ENCODE measurements at places on chromosomes 2 and 18. TPM values are rescaled to one million over a fixed set of nuclear protein-coding genes. Genes with fewer than 3 reads are reported as not detected.

GRCh38 chr2:159152128-159152778 is 134.2 kb downstream of the WDSUB1 start:
- DNase-seq = no peak

GRCh38 chr2:191638079-191638801 is 39.7 kb upstream of the NABP1 start:
- DNase-seq = no peak

GRCh38 chr18:62717925-62718800 is 2.8 kb downstream of the PHLPP1 start:
- no peak for DNase-seq

DNA sequence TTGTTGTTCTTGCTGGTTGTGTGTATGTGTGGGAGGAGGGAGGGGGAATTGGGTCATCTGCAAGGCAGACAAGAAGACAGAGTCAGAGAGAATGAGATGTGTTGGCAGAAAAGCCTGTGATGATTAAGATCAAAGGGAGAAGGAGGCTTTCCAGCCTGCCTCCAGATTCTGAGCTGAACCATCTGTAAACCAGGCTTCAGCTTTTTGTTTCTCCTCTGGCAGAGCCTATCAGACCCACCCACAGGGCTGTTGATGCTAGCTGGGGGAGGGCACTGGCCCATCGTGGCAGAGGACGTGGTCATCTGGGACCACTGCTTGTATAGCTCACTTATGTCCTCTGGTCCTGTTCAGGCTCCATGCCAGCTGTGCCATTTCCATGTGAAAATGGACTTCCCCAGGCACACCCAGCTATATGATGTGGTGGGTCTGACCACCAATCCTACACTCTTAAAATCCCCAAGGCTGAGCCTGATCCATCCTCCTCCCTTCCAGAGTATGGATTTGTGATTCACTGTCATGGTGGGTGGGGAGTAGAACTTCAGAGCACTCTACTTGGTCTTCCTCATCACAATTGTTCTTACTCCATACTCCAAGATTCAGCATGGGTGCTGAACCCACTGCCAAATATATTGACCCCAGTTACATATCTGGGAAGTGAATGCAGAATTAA is 27.8 kb upstream of the COL6A3 start:
- DNase-seq = no peak

DNA sequence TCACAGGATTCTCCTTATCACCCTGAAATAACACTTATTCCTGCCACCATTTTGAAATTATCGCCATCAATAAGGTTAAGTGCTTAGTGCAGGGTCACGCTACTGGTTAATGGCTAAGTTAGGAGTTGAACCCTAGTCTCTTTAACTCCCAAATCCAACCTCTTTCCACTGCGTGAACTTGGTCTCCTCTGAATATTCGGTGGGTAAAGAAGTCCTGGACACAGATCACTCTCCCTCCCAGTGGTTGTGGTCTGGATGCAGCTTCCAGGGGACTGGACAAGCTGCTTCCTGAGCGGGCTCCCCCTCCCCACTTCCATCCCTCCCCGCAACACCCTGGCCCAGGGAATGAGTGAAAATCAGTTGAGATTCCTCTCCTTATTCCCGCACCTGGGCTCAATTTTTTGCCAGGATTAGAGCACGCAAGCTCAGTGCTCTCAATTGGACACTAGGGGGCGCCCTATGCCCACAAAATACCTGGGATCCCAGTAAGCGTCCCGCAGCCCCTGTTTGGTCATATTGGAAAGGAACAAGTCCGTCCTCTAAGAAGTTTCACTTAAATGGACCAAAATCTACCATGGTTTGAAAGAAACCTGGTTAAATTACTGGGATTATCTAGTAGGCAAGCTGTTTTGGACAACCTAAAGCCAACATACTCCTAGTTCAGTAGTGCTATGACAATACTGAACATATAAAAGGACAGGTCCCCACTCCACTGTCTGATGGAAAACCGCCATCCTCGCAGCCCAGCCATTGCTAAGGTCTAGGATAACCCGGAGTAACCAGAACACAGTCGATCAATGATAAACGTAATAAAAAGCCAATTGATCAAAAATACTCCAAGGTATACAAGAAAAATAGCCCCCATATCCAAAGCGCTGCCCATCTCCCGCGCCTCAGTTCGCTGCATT is 40.4 kb downstream of the DHRS9 start:
- peak; percentile 84 for DNase-seq

- no peak for DNase-seq
Observed at GRCh38 chr2:176536439-176537133, 267.3 kb downstream of the MTX2 start.

DNA sequence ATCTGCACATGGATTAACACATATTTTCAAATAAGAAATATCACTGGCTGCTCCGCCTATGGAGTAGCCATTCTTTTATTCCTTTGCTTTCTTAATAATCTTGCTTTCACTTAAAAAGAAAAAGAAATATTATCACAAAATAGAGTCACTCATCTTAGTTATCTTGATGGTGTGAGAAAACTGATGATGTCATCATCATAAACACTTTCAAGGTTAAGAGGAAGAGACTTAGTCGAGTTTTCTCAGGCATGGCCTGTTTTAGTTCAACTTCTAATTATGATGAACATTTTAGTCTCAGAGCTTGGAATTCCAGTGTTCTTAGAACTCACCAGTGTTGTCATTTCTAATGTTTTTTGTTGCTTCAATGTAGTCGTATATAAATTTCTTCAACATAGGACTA is 506.1 kb downstream of the PTPRM start:
- DNase-seq = no peak

DNA sequence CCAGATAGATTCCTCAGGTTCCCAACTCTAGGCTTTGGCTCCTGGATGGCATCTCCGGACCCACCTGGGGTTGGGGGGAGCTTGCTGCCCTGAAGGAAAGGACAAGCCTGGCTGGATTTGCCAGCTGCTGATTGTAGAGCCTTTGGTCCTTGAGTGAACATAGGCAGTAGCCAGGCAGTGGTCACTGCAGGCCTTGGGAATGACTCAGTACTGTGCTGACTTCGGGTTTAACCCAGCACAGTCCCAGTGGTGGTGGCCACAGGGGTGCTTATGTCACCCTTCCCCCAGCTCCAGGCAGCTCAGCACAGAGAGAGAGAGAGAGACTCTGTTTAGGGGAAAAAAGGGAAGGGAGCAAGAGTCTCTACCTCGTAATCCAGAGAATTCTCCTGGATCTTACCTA is 27.7 kb upstream of the ACTR2 start:
- DNase-seq = no peak

DNA sequence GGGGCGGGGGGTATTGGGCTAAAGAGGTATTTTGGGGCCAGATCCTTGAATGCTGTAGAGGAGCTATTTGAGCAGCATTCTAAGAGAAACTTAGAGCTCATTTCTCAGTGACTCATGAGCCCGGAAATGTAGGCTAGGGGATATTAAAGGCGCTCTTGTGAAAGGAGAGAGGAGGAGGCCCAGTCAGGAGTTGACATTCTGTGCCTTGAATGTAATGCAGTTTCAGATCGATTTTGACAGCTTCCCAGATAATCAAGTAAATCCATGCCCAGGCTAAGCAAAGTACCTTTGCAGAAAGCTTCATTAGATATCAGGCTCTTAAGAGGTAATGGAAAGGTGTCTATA is 1.5 kb downstream of the CAB39 start:
- DNase-seq = peak; percentile 52

GRCh38 chr2:121635371-121635770 is 13.9 kb downstream of the CLASP1 start:
- no peak for DNase-seq

GRCh38 chr2:9008951-9009664 is 5.6 kb upstream of the MBOAT2 start:
- DNase-seq = no peak

- no peak for DNase-seq
Observed at GRCh38 chr2:42361728-42362283, 789 bp upstream of the COX7A2L start.

- DNase-seq = peak; percentile 85
Observed at GRCh38 chr2:18178736-18179349, 300.4 kb downstream of the KCNS3 start.

DNA sequence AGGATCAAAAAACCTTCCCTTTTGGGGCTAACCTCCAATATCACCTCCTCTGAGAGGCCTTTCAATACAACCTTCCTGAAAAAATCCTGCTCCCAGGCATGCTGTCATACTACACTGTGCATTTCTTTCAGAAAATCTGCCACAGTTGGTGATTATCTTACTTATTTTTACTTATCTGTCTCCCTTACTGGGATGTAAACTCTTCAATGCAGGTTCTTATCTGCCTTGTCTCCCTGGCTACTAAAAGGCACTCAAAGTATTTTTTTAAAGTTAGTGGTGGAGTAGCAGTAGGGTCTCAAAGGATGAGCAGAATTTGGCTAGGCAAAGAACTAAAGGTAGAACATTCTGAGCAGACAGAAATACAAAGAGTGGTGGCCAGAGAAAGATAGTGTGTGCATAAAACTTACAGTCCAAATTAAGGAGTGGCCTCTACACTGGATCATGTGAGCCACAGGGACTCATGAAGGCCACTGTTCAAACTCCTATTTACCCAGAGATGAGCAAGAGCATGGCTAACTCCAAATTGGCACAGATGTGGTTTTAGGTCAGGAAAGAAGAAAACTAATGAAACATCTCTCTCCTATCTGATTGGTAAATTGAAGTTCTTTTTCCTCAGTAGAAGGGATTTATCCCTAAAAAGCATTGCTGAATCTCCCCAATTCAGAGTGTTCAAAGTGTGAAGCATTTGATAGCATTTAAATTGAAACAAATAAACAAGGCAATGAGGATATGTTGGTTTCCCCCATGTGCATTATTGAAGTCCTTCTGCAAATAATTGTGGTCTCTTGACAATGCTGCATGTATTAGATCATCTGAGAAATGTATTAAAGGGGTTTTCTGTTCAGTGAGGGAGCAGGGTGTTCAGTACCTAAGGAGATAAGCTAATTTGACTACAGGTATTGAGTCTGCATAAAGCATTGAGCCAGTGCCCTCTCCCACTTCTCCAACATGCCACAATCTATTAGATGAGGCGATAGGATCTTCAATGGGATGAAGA is 285.5 kb downstream of the MREG start:
- no peak for DNase-seq

DNA sequence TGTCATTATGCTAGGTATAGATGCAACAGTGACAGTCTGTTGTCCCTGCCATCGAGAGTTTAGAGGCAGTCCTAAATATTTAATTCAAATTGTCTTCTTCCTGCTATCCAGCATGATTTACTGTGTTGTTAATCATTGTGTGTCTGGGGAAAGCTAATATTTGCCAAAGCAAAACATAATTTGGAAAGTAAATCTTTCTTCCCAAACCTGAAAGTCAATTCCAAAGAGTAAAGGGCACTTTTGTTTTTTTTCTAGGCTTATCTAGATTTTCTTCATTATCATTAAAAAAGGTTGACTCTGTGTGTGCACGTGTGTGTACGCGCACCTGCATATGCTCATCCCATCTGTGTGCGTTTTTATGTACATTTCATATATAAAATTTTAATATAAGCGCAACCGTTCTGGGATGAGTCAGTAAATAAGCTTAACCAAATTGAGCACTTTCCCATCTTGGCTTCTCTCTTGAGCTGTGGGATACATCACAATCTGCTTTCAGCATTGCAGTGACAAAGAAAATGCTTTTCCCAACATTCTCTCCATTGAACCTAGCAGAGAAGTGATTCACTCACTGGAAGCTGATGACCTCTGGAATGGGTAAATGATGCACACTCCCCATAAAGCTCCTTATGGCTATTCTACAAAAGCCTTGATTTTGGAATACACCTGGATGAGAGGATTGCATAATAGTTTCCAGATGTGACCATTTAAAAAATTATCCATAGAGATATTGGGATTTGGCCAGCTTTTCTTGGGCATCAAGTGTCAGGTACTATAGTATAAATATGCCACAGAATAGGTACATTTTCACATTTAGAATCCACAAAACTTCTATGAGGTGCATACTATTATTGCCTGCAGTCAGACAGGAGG is 488.4 kb downstream of the ADCYAP1 start:
- DNase-seq = no peak

GRCh38 chr2:54524226-54524991 is 68.3 kb downstream of the SPTBN1 start:
- DNase-seq = peak; percentile 58

The FBXO11 gene
- total RNA-seq = 84.0 TPM

The ZNF804A gene
- total RNA-seq = 3.4 TPM

The EPB41L3 gene
- total RNA-seq = 0.20 TPM

The CHRND gene
- total RNA-seq = not detected

The B4GALT6 gene
- total RNA-seq = 6.0 TPM

The FKBP7 gene
- 18.4 TPM for total RNA-seq
